T47D (cell line): ENCODE measurements at places on chromosomes 13 and 19.
A peak's percentile ranks its signal among the peaks of the same experiment; 100 is the strongest.

GRCh38 chr19:45809643-45810159 is 5.4 kb downstream of the RSPH6A start:
- no peak for DNase-seq

DNA sequence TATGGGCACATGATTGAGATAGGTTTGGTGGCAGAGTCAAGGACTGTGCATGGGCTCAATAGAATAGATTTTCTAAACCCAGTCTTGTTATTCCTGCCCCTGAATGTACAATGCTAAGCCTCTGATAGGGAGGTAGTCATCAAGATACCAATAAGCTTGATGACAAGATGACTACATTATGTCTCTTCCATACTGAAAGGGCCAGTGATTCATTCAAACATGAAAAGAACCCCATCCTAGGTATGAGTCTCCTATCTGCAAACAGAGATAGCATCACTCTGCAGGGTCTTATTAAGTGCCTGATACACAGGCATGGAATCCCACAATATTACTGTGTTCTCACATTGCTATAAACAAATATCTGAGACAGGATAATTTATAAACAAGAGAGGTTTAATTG is 40.3 kb upstream of the UFM1 start:
- DNase-seq: no peak

- DNase-seq: no peak
Observed at GRCh38 chr13:46983881-46984280, 87.0 kb upstream of the HTR2A start.

- peak; percentile 23 for DNase-seq
Observed at GRCh38 chr19:45767881-45768654, 984 bp downstream of the SIX5 start.

- DNase-seq: no peak
Observed at GRCh38 chr13:64774915-64775314, 2455.2 kb downstream of the PCDH9 start.

GRCh38 chr13:101140936-101141335 is 275.4 kb downstream of the NALCN start:
- DNase-seq: no peak

GRCh38 chr19:644789-645188 is 5.1 kb downstream of the FGF22 start:
- DNase-seq: no peak

GRCh38 chr13:113049521-113049941 is 56.1 kb upstream of the F7 start:
- DNase-seq: no peak

DNA sequence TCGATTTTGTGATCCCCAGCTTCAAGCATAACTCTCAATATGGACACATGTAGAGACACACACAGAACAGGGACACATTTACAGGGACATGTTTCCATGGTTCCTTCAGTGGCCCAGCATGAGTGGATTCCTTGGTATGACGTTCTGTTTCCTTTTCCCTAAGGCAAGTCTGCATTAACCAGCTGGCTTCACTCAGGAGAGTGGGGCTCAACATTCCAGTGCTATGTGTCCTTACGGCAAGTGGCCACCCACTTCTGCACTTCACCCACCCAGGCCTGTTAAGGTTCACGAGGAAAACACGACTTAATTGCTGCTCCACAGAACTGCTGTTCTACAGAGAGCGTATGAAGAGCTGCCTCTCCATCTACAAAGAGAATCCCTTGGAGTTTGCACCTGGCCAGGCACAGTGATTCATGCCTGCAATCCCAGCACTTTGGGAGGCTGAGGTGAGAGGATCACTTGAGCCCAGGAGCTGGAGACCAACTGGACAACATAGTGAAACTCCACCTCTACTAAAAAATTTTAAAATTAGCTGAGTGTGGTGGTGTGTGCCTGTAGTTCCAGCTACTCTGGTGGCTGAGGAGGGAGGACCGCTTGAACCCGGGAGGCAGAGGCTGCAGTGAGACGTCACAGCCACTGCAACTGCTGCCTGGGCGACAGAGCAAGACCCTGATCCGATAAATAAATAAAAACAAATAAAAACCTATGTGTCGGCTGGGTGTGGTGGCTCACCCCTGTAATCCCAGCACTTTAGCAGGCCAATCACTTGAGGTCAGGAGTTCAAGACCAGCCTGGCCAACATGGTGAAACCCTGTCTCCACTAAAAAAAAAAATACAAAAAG is 32.5 kb downstream of the BRD4 start:
- no peak for DNase-seq

DNA sequence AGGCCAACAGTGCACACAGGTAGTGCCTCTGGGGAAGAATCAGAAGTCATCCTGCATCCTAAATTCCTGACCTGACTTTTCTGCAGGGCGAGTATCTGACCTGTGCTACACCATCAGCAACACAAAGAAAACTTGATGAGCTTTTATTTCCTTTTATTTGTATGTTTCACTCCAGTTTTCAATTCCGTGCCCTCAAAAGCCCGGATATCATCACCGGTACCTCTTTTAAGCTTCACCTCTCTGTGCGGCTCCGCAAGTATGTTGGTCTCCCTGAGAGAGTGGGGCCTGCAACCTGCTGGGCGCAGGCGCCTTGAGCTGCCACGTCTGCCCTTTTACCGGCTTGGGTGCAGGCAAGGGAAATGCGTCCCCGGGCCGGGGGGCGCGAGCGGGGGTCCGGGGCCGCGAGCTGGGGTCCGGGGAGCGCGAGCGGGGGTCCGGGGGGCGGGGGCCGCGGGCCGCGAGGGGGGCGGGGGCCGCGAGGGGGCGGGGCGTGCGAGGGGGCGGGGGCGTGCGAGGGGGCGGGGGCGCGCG is 4.3 kb upstream of the DUXA start:
- no peak for DNase-seq

- DNase-seq: no peak
Observed at GRCh38 chr13:40114305-40114896, 458.9 kb downstream of the COG6 start.

DNA sequence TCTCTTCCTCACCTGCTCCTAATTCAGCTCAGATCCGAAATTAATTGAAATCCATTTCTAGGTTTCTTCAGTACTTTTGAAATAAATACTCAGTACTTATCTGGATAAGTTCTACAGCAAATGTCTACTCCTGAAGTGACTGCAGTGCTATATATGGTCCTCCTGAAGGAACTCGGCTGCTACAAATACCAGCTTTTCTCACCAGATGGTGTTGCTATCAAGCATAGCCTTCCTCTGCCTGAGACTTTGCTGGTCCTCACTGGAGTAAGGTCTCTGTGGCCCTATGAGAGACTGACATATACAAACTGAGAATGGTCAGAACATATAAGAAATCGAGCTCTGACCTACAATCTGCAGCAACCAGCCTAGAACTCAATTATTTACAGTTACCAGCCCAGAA is 161.6 kb downstream of the NDFIP2 start:
- DNase-seq: peak; percentile 4

- DNase-seq: no peak
Observed at GRCh38 chr19:28324275-28325060, 888.5 kb downstream of the UQCRFS1 start.

DNA sequence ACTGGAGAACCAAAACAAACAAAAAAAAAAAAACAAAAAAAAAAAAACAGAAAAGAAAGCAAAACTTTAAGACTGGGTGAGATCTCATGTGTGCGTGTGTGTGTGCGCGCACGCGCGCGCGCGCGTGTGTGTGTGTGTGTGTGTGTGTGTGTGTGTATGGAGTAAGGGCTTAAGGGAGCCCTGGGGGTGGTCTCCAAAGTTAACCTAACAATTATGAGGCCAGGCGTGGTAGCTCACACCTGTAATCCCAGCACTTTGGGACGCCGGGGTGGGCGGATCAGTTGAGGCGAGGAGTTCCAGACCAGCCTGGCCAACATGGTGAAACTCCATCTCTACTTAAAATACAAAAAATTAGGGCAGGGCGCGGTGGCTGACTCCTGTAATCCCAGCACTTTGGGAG is 46.7 kb downstream of the CYP4F22 start:
- no peak for DNase-seq

- no peak for DNase-seq
Observed at GRCh38 chr19:4649392-4650047, 10.2 kb downstream of the TNFAIP8L1 start.

DNA sequence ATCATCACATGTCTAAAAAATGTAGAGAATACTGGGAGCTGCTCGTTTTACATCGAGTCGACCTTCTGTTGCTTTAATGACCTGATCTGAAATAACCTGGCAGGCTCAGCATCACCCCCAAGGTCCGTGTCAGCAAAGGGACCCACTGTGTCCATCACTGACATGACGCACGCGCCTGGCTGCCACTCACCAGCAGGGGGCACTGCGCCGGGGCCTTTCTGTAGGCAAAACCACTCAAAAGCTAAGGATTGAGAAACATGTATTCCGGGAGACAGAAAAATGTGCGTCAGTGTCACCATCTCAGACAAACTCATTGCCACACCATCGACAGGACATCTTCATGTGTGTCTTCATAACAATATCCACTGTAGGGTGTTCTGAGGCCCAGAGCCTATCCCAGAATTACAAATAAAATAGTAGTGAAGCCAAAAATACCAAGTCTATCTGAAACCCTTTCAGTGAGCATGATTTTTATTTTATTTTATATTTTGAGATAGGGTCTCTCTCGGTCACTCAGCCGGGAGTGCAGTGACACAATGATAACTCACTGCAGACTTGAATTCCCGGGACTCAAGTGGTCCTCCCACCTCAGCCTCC is 130.3 kb upstream of the LSM14A start:
- peak; percentile 41 for DNase-seq

GRCh38 chr19:49710372-49710951 is 19.5 kb downstream of the CPT1C start:
- DNase-seq: no peak

- DNase-seq: peak; percentile 55
Observed at GRCh38 chr19:1470305-1471009, 8.6 kb downstream of the C19orf25 start.

- DNase-seq: no peak
Observed at GRCh38 chr13:28387740-28388501, 107.0 kb downstream of the FLT1 start.

DNA sequence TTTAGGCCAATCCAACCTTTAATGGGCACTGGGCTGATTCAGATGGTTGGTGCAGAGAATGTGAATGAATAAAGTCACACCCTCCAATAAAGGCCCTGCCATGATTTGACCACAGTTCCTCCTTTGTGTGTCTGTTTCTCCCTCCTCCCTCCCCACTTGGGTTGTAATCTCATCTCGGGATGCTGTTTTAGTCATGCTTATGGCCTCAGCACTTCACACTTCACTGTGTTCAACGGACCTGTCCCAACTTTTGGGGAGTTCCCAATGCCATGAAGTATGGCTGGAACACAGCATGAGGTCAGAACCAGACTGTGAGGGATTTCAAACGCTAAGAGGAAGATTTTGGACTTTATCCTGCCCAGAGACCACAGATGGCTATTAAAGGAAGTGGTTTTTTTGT is 5.6 kb upstream of the RAB8A start:
- DNase-seq: no peak

DNA sequence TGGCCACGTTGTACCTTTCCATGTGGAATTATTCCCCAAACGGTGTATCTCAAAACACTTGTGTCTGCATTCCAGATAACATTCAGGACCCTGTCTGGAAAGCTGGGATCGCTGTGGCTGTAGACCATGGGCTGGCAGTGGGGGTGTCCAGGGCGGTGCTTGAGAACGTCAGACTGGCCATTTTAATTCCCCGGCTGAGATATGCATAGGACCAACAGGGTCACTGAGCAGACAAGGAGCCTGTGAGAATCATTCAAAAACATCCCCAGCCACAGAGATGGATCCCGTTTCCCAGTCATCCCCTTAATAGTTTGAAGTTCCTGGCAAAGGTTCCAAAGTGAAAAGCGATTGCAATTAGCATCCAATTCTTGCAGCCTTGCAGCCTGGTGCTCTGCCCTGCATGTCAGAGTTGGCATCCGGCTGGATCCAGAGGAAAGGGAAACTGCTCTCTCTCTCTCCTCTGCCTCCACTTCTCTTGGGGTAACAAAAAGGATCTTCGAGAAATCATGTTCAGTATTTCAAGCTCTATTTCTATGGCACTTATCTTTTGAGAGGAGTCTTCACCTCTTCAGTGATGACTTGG is 41.6 kb downstream of the IFT88 start:
- no peak for DNase-seq

DNA sequence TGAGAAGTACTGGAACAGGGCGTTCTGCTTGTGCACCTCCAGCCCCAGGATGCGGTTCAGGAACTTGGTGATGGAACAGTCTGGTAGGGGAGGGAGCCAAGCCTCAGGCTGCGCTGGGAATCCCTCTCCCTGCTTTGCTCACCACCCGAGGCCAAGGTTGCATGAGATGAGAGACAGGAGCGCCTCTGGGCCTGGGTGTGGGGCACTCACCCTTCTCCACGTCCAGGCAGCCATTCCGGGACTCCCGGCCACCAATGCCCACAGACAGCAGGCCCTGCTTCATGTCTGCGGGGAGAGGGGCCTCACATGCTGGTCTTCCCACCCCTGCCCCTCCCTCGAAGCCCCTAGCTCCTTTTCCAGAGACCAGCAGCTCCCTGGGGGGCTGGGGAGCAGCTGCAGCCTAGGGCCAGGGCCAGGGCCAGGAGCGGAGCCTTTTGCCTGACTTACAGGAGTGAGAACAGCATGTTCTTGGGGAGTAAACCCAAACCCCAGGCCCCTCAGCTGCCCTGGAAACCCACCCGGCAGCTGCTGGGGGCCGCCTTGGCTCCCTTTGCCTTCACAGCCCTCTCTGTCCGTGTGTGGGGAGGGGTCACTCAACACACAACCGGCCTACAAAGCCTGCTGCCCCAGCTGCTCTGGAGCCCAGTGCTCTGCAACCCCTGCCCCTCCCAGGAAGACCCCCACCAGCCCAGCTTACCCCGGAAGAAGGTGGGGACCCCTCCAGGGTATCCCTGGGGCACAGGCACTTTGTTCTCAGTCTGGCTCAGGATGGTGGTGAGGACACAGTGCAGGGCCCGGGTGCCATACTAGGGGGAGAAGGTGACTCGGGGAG is 7.2 kb downstream of the GPX4 start:
- no peak for DNase-seq

DNA sequence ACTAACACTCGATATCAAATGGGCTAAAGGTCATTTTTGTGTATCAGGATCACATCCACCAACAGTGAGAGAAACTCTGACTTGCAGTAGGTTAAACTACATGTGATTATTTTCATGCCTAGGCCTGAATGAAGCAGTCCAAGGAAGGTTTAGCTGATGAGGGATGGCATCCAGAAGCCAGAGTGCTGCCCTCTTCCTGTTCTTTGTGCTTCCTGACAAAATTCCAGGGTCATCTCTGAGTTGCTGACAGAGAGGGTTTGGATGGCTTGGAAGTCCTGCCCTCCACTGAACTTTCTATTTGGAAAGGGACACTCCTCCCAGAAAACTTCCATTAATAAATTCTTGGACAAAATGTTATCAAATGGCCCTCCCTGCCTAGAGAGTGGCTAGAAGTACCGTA is 728.3 kb upstream of the SLC10A2 start:
- DNase-seq: no peak
